ENCODE measurements at places on chromosomes 7 and 10. TPM values are rescaled to one million over a fixed set of nuclear protein-coding genes. Genes with fewer than 3 reads are reported as not detected.

FOXI2 gene
- not detected for total RNA-seq

CREB5 gene
- 5.9 TPM for total RNA-seq

ELFN1 gene
- total RNA-seq: 0.59 TPM

OR9A2 gene
- total RNA-seq: not detected

All from bronchus fibroblast of lung (primary cell).